ENCODE measurements at places on chromosomes 6 and 20.

DNA sequence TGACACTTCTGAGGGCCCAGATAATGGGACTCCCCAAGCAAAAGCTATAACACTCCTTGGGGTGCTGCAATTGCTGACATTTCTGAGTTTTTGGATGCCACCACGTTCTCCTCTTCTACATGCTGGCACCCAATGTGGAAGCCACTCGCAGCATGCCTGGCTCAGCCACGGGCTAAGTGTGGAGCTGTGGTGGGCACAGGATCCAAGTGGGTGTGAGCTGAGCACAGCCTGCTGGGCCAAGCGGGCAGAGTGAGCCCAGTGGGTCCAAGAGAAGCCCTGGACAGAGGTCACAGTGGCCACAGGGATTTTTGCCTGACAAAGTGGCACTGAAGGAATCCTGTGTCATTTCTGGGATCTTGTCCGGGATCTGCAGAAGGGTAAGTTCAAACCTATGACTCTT is 213.2 kb downstream of the C6orf118 start:
- no peak for DNase-seq

- DNase-seq = no peak
These were observed 51.8 kb downstream of the SCAND1 start for GRCh38 chr20:35902545-35902941.

DNA sequence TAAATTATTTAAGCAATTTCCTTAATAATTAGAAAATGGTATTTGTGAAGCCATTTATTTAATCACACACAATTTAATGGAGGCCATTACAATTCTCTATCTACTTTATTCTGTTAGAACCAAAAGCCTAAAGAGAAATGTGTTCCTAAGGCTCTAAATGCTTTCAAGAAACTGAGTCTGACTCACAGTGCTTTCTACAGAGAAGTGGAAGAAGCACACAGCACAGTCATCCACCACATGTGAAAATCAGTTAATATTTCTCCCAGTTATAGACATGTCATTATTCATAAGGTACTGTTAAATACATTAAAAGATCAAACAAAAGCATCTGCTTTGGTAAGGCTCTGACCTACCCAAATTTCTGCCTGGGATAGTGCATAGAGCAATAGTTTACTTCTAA is 214.4 kb downstream of the ALDH8A1 start:
- no peak for DNase-seq

- no peak for DNase-seq
These were observed 26.5 kb upstream of the SMOC2 start for GRCh38 chr6:168414336-168415097.

GRCh38 chr20:47232518-47232917 is 124.0 kb downstream of the ZMYND8 start:
- no peak for DNase-seq

- no peak for DNase-seq
These were observed 2.9 kb upstream of the MDGA1 start for GRCh38 chr6:37700620-37700973.

DNA sequence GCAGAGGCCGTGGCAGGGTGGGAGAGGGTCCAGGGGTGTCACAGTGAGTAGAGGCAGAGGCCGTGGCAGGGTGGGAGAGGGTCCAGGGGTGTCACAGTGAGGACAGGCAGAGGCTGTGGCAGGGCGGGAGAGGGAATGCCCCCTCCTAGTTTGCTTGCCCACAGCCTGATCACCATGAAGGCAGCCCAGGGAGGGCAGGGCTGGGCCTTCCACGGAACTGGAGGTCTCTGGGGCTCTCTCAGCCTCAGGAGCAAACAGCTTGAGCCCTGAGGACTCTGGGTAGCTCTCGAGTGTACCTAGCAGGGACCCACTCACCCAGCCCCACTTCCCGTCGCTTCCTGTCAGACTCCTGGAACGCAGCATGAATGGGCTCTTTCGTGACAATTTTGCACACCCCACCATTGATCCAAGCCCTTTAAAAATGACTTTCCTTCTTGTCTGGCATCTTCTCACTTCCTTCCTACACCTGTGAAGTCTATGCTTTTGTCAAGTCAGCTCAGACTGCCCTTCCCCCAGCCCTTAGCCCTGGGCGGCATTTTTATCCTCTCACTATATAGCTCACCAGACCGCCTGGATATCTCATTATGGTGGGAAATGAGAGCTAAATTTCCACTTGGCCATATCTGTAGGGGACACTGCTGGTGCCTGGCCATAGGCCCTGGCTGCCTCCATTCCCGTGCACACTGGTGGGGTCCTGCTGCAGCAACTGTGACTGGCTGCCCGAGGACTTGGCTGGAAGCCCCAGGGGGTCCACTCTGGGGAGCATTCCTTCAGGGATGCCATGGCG is 140.3 kb downstream of the CDC5L start:
- DNase-seq = no peak

GRCh38 chr6:31356946-31357466 is at the start of gene HLA-B:
Gene HLA-B, minus strand, starts transcription at chr6:31357179. Its CDS starts 21 bp downstream, at chr6:31357158.
- DNase-seq = peak; percentile 65

DNA sequence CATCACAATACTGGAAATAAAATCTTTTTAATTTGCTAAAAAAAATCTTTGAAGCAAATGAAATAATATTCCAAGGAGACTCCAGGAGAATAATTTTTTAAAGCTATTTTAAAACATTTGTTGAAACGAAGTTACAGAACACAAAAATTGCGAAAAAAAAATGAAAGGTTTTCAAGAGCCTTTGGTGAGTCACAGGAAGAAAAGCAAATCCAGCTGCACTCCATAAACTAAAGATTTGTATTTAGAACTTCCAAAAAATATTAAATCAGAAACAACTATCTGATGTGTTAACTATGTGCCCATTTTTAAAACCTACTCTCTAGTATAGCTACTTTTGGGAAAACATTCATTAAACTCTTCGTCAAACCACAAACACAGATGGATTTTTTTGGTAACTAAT is 23.6 kb downstream of the PDSS2 start:
- no peak for DNase-seq

GRCh38 chr6:53059648-53060589 is 5.3 kb upstream of the FBXO9 start:
- DNase-seq = no peak

DNA sequence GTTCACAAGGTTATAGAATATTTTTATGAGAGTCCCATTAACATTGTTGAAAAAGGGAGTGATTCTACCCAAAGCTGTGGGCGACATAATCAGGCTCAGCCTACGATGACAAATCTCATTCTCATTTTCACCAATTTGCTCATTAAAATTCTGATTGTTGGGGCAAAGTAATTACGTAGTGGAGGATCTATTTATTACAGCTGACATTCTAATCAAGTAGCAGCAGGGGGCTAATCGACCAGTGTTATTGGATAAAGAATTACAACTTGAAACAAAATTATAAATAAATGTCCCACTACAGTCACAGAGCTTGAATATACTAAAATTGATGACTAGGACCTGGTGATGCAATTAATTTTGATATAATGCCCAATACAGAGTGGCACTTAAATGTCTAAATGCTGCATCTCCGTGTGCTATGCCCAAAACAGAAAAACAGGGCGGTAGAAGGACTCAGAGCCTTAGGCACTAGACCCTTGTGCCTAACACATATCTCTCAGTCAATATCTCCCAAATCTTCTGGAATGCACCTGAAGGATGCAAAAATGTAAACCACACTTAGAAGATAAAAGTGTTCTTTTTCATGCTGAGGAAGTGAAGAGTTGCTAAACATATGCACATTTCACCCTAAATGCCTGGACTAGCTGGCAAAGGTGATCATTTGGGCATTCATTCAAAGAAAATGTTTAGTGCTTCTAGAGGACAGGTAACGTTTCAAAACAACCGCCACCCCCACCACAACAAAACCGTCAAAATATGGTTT is 88.3 kb downstream of the CD24 start:
- no peak for DNase-seq

DNA sequence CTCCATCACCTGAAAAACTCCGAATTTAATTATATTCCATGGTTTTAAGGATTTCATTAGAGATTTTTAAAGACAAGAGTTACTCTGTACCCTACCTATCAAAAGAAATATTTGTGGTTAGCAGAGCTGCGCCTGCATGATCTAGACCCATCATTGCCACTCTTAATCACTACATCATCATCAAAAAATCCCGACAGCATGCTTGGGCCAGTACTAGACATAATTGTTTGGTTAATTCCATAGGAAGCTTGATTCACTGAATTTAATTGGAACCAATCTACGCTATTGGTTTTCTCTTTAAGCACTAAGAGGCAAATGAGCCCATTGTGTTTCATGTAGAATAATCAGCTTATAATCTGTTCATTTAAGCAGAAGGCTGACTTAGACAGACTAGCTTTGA is 33.4 kb upstream of the RNF217 start:
- DNase-seq = no peak

DNA sequence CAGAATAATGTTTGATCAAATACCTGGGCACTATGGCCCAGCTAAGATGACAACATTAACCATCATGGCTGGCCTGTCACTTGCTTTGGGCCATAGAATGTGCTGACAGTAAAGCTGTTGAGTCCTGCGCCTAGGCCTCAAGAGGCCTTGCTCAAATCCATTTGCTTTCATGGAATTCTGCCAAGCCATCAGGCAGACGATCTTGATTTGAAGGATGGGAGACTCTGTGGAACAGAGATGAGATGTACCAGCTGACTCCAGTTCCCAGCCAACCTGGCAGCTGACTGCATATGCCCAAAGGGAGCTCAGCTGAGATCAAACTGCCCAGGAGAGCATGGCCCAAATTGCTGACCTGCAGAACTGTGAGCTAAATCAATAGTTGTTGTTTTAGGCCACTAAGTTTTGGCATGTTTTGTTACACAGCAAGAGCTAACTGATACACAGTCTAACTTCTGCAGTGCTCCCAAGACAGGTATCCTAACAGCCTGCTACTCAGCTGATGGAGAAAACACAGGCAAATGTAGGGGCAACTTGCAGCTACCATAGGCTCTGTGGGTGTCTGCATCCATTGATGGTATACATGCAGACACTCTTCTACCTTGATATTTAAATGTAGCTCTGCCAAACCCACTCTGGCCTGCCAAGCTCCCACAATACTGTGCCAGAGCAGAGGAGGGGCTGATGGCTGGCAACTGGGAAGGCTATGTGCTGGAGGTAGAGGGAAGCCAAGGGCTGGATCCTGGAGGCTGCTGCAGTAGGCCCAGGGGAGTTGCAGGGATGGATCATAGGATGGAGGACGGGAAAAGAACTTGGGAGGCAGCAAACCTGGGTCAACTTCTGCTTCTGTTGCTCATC is 55.2 kb upstream of the RNF24 start:
- no peak for DNase-seq

- DNase-seq = no peak
These were observed 93.5 kb downstream of the CEBPB start for GRCh38 chr20:50283922-50284810.

GRCh38 chr20:23128461-23129125 is 42.5 kb upstream of the CD93 start:
- DNase-seq = no peak

DNA sequence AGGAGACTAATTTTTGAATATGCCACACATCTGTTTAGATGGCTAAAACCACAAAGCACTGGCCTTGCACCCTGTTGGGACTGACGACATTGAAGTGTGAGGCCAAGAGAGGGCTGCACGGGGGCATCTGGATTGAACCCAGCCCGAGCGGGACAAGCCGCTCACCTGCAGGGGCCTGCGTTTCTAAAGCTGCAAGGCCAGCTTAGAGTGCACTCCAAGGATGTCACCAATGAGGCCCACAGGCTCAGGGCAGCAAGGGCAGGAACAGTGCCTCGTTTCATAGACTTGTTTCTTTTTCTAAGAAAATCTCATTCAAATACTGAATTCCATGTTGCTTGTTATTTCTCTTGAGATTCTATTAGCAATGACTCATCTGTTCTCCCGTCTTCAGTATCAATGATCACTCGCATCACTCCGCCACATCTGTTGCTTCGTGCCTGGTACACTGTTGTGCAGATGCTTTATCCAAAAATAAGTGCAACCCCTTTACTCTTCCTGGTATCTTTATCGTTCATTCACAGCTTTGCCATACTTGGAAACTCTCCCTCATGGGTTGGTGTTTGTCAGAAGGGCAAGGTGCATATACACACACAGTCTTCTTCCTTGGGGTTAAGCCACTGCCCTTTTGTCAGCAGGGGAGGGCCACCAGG is 120.1 kb downstream of the IRF4 start:
- no peak for DNase-seq

DNA sequence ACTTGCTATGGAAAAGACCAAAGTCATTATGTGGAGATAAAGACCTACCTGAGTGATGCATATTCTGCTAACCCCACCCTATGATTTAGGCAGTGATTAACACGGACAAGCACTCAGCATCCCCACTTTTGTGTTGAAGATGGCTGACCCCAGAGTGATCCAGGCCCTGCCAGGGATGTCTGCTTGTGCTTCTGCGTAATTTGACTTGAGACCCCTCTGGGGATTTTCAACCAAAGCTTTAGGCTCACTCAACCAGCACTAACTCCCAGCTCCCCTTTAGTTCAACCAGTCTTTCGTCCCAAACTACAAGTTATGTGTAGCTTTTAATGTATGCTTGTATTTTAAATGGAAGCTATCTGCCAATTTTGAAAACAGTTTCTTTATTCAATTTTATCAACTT is 538.0 kb upstream of the ID4 start:
- DNase-seq = no peak

- DNase-seq = no peak
These were observed 237.0 kb downstream of the LRFN2 start for GRCh38 chr6:40349901-40350746.

DNA sequence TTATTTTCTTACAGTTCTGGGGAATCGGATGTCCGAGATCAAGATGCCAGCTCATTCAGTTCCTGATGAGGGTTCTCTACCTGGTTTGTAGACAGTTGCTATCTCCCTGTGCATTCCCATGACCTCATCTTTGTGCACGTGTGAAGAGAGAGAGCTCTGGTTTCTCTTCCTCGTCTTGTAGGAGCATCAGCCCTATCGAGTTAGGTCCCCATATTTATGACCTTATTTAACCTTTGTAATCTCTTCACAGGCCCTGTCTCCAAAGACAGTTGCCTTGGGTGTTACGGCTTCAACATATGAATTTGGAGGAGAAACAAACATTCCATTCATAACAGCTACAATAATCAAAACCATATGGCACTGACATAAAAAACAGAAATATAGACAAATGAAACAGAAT is 455.3 kb downstream of the HACE1 start:
- no peak for DNase-seq

DNA sequence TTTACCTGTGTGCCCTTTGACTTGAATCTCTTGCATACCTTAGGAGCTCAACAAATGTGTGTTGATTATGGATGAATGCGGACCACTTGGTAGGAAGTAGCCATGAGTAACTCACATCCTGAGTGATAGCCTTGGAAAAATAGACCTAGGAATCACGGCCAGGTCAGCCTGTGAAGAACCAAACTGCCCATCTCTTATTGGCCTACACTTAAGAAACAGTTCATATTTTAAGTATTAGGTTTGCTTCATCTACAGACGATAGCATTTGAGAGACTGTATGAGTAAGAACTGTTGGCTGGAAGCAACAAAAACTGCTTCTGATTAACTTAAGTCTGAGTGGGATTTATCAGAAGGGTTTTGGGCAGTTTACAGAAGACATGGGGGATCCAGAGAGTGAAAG is 320.1 kb upstream of the PRND start:
- no peak for DNase-seq

- no peak for DNase-seq
These were observed 880 bp downstream of the ADNP start for GRCh38 chr20:50930139-50930975.

- DNase-seq = no peak
These were observed 135.5 kb upstream of the TNFAIP3 start for GRCh38 chr6:137731600-137731959.

- DNase-seq = no peak
These were observed 23.1 kb downstream of the SERPINB1 start for GRCh38 chr6:2818593-2818992.

GRCh38 chr20:13494019-13494418 is 144.7 kb downstream of the TASP1 start:
- no peak for DNase-seq
